ENCODE measurements at places on chromosomes 12 and 14.

GRCh38 chr12:331287-331686 is 57.8 kb downstream of the KDM5A start:
- no peak for ATAC-seq

DNA sequence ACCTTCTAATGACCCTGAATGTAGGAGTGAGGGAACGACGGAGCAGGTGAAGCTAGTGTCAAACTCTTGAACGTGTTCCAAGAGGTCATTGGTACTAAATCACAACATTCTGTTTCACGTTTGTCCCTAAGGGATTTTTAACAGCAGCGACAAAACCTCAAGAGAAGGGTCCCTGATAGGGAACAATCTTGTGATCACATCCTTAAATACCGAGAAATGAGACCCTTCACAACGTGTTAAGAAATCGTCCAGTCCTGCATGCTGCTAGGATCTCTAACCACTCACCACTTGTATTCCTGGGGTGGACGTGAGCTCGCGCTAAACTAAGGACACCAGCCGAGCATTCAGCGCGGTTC is 134.1 kb upstream of the KRAS start:
- ATAC-seq = no peak

GRCh38 chr14:63993992-63994391 is 141.2 kb downstream of the SYNE2 start:
- ATAC-seq = no peak

GRCh38 chr12:51678086-51678724 is 87.2 kb downstream of the SCN8A start:
- no peak for ATAC-seq

- peak; percentile 62 for ATAC-seq
Measured at GRCh38 chr12:31117203-31118011, 43.7 kb downstream of the DDX11 start.

DNA sequence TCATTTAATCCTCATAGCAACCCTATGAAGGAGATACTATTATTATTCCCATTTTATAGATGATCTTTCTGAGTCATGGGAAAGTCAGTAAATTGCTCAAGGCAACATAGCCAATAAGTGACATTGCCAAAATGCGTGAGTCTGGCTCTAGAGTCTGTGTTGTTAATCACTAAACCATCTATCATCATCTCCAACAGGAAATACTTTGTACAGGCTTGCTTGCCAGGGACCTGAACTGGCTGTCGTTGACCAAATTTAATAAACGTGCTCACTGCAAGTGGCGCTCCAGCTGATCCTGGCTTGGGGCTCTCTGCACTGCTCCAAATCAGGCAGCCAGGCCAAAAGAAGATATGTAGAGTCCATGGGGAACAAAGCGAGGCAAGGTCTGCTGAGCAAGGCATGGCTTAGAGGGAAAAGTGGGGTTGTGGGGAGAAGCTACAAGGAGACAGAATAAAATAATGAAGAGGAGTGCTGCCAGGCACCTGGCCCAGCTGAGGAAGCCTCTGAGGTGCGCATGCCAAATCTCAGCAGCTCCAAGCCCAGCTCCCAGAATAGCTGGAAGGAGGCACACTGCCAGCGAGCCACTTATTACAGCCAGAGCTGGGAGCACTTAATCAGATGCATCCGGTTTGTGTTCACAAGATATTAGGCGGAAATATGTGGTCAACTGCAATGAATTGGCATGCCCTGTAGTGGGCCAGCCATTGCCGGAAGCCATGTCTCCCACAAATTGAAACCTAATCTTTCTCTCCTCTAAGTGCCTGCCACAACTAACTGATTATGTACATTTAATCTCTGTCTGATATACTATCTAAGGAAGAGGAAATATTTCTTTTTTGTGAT is 43.3 kb upstream of the PTPRO start:
- ATAC-seq = no peak

- no peak for ATAC-seq
Measured at GRCh38 chr12:20305470-20305869, 62.9 kb upstream of the PDE3A start.

DNA sequence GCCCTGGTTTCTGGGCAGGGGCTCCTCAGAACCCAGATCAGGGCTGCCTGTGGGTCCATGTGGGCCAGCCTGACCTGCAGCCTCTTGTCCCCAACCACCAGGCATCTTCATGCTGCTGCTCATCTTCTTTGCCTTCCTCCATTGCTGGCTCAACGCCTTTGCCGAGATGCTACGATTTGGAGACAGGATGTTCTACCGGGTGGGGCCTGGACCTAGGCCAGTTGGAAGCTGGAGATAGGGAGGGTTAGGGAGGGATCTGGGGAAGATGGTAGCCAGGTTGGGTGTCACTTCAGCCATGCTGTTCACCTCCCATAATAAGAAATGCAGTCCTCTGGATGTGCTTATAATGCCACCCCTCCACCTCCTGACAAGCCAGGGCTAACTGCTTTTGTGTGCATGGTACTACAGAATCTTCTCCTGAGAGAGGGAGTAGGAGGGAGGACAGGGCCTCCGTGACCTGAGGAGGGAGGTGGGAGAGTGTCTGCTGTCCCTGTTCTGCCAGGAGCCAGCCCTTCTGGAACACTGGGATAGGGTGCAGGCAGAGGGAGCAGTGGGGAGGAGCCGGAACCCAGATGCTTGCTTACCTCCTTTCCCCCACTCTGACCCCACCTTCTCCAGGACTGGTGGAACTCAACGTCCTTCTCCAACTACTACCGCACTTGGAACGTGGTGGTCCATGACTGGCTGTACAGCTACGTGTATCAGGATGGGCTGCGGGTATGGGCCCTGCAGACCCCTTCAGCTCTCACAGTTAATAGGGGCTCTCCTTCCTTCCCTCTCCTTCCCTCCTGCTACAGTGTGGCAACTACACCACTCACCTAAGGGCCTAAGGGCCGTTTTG is 17.6 kb downstream of the SOAT2 start:
- no peak for ATAC-seq

- no peak for ATAC-seq
Measured at GRCh38 chr14:87767567-87767901, 225.4 kb downstream of the GALC start.

- no peak for ATAC-seq
Measured at GRCh38 chr14:85947461-85948139, 417.7 kb downstream of the FLRT2 start.

DNA sequence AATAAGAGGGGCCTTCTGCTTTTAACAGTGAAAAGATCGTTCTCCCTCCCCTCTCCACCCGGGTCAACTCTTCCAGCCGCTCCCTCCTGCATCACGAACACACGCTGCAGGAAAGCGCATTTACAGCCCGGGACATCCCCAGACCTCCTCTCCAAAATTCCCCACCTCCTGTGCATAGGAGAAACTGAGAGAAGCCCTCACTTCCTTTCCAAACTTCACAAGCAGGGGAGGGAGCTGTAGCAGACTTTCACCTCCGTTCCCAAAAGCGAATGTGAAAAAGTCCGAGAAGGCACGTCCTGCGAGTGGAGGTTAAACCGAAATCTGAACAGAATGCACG is 513 bp downstream of the BCAT1 start:
- peak; percentile 53 for ATAC-seq

DNA sequence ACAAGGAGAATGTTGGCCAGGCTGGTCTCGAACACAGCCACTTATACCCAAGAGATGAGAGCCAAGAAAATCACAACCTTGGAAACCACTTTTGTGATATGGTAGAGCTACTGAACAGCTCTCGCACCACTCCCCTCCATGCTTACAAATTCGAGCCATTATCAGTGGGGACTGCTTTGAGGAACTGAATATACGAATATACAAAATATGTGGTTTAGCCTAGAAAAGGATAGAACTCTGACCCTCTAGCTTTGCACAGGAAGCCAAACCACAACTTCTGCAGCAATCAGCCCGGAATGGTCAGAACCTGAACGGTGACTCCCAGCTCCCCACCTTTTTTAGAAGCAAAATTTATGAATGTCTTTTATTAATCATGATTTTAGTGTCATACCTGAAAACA is 129.8 kb upstream of the TMEM132C start:
- peak; percentile 88 for ATAC-seq

GRCh38 chr14:63178912-63179311 is 25.3 kb upstream of the RHOJ start:
- ATAC-seq = peak; percentile 28

DNA sequence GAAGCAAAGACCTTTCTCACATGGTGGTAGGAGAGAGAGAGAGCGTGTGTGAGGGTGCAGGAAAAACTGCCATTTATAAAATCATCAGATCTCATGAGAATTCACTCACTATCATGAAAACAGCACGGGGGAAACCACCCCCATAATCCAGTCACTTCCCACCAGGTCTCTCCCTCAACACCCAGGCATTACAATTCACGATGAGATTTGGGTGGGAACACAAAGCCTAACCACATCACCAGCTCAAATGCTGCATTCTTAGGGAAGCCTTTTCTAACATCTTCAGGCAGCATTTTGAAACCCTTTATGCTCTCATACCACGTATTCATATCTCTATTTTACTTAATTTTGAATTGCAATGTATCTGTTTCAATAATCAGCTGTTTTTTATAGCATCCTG is 165.9 kb downstream of the TMTC3 start:
- ATAC-seq = no peak

DNA sequence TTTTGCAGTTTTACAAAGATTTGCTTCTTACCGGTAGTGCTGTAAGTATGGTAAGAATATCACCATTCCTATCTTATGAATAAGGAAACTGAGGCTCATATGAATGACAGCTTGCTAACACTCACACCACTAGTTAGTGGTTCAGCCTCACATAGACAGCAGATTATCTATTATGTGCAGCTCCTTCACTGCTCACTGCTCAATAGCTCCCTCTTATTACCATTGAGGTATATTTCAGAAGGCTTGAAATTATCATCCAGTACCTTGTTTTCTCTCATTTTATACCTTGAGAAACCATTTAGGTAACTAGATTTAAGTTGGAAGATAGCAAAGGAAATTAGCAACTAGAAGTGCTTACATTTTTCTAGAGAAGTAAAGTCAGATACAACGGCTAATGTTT is 15.5 kb downstream of the RIC8B start:
- ATAC-seq = no peak

DNA sequence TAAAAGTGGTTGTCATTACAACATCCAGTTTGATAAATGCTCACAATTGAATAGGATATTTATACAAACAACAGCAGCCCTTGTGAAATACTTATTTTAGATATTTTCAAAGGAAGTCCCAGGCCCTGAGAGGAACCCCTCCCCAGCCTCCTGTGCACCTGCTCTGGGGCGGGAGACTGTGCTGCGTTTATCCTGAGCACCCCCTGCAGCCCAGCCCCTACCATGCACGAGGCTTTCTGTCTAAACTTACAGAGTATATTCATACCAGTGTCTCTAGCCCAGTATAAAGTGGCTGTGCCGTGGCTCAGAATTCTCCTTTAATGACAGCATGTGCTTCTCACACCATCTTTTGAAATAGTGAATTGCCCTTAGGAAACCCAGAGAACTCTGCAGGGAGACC is 1084.3 kb downstream of the TMEM121 start:
- no peak for ATAC-seq

GRCh38 chr12:132411457-132411856 is 78.5 kb upstream of the FBRSL1 start:
- ATAC-seq = no peak
